ENCODE measurements at places on chromosomes 4 and X.

DNA sequence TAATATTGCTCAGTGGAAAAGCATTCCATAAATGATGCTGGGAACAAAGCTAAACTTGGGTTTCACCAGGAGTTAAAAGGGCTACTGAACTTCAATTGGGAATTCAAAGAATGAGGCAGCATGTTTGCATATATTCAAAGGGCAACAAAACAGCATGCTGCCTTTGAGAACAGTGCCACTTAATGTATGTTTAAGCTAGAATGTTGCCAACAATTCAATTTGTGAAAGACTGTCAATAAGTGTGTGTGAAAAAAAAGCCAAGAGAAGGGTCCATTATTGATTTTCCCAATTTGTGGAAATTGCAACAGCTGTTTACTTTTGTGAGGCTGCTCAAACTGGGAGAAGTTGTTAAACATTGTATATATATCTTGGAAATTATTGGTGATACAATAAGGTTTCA lies 701.9 kb upstream of the ACTRT1 start:
- DNase-seq, result no peak

- DNase-seq, result peak; percentile 94
Measured at GRCh38 chr4:87092389-87093141, 127.9 kb downstream of the KLHL8 start.

GRCh38 chrX:68186552-68187262 lies 246.6 kb downstream of the OPHN1 start:
- DNase-seq, result no peak

DNA sequence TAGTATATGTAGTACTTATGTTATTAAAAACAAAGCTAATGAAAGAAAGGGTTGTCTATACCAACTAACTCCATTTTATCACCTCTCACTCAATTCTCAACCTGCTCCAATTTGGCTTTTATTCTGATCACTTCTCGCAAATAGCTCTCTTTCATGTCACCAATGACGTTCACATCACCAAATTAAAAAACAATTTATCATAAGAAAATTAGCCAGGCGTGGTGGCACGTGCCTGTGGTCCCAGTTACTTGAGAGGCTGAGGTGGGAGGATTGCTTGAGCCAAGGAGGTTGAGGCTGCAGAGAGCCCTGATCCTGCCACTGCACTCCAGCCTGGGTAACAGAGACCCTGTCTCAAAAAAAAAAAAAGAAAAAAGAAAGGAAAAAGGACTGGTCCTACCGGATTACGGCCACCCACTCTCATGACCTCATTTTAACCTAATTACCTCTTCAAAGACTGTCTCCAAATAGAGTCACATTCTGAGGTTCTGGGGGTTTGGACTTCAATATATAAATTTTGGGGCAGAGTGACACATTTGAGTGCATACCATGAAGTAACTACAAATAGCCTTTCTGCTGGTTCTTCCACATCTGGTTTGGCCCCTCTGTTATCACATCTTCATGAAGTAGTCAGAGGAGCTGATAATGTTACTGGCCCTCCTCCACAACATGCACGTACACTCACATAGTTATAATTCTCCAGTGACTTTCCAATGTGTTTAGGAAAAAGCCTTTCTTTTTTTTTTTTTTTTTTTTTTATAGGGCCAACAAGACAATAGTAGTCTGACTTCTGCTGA lies 15.8 kb upstream of the RBMX start:
- DNase-seq, result no peak

GRCh38 chrX:125306335-125306866 lies 13.3 kb upstream of the TEX13C start:
- DNase-seq, result no peak

GRCh38 chrX:6227453-6227835 lies 1.2 kb downstream of the NLGN4X start:
- no peak for DNase-seq

- DNase-seq, result no peak
Measured at GRCh38 chr4:187357821-187358220, 634.2 kb upstream of the FAT1 start.

GRCh38 chr4:41106081-41106480 lies 108.3 kb downstream of the APBB2 start:
- DNase-seq, result no peak

- DNase-seq, result no peak
Measured at GRCh38 chr4:99591757-99592156, 17.1 kb downstream of the MTTP start.

- no peak for DNase-seq
Measured at GRCh38 chr4:18736551-18736950, 715.0 kb upstream of the LCORL start.

- no peak for DNase-seq
Measured at GRCh38 chr4:66357316-66357715, 687.0 kb upstream of the EPHA5 start.

DNA sequence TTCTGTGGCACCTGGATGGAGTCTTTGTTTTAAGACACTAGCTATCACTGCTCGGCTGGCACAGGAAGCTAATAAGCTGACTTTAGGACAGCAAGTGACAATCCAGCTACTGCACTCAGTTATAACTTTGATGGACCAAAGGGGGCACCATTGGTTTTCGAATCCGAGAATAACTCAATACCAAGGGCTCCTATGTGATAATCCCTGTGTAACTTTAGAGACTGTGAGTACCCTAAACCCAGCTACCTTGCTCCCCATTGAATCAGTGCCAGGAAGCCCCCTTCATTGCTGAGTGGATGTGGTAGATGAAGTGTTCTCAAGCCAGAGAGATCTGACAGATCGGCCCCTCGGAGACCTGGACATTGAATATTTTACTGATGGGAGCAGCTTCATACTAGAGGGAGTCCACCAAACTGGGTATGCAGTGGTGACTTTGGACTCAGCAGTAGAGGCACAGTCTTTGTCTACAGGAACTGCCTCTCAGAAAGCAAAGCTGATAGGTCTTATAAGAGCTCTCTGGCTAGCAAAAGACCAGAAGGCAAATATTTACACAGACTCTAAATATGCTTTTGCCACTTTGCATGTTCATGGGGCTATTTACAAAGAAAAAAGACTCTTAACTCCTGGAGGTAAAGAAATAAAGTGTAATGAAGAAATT lies 35.5 kb upstream of the UGT2B7 start:
- no peak for DNase-seq

DNA sequence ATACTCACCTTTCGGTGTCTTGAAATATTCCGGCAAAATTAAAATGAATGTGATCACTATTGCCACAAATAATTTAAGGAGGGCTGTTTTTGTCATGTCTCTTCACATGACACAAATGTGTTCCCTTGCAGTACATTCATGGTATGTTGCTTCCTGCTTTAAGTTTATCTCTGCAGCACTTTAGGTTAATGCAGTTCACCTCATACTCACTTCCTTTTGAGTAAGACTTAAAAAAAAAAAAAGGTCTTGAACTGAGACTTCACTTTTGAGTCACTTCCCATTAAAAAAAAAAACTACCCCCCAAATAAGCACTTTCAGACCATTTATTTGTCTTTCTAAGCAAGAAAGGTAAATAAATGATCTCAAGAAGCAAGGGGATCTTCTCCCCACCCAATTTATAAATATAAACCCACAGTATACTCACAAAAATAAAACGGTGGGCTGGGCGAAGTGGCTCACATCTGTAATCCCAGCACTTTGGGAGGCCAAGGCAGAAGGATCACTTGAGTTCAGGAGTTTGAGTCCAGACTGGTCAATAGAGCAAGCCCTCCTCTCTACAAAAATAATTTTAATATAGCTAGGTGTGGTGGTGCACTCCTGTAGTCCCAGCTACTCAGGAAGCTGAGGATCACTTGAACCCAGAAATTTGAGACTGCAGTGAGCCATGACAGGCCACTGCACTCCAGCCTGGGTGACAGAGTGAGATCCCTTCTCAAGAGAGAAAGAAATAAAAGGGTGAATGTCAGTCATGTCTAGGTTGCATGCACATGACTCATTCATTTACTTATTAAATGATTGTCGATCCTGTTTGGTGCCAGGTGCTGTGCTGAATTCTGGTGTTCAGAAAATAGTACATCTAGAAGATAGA lies at the start of gene TMEM156:
Gene TMEM156, minus strand, starts transcription at position 192 of the 868 bp plus-strand sequence. Its CDS starts 96 bp downstream, at position 96.
- peak; percentile 44 for DNase-seq

DNA sequence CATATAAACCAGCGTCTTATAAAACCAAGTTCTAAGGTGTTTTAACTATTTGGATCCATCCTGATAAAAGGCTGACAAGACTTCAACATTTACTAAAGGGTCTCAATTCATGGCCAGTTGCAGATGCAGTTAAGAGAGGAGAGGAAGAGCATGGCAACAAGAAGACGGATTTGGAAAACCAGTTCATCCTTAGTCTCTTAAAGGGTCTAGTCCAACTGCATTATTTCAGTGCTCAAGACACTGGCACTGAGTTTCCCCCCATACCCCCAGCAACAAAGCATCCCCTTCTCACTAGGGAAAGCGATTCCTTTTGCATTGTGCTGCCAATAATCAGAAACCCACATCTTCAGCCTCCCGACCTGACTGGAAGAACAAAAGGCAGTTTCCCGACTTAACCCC lies 90.3 kb upstream of the TFDP3 start:
- DNase-seq, result no peak

DNA sequence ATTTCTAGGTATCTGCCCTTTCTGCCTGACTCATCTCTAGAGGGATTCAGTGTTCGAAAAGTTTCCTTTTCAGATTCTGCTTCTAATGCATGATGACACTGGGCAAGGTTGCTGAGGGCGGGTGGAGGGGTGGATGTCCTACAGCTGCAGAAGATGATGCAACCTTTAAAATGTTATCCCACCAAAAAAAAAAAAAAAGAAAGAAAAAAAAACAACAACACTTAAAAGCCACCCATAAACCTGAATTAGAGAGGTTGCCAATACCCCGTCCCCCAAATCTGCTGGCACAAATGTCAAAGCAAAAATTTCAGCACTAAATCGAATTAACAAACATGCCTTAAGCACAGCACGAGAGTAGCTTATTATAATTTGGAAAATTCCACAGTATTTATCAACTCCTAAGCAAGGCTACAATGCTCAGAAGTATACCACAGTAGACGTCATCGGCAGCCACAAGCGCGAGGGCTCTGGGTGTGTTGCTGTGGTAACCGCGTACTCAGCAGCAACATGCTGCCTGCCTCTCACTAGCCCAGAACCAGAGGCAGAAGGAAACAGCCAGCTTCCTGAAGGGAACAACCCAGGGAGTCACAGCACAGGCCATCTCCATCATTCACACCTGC lies 167.5 kb upstream of the MAP3K15 start:
- peak; percentile 92 for DNase-seq
